ENCODE measurements at places on chromosomes 16 and 17. TPM values are rescaled to one million over a fixed set of nuclear protein-coding genes. Genes with fewer than 3 reads are reported as not detected.

GRCh38 chr17:77441130-77441920 is 300.6 kb downstream of the SEC14L1 start:
- no peak for DNase-seq

DNA sequence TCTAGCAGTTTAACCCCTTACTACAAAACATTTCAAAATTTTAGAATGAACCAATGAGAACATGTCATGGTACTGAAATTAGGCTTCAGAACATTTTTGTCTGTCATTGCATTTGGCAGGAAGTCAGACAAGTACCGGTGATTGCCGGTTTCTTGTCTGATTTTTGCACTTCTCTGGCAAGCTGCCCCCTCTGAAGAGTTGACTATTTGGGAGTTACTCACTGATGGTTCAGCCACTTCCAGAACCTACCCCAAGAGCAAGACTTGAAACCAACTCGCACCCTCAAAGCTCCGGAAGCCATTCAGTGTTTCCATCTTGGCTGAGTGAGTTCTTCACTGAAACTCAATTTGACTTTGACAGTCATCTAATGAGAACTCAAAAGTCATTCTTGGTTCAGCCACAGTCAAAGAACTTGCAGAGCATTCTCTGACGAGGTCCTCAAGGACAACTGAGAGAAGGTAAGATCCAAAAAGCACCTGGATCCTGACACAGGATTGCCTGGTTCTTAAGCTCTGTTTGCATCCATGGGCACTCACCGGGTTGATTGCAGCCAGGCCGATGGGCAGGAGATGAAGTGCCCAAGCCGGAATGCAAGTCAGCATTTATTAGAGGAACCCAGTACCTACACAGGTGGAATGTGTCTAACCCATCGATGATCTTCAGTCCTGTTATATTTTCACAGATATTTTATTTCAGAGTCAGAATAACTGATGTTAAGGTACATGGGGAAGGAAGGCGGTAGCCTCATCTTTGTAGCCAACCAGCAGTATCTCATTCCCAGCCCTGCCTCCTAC is 93.6 kb downstream of the USP22 start:
- no peak for DNase-seq

- DNase-seq = no peak
These were observed 79.0 kb upstream of the SMURF2 start for GRCh38 chr17:64741038-64741641.

DNA sequence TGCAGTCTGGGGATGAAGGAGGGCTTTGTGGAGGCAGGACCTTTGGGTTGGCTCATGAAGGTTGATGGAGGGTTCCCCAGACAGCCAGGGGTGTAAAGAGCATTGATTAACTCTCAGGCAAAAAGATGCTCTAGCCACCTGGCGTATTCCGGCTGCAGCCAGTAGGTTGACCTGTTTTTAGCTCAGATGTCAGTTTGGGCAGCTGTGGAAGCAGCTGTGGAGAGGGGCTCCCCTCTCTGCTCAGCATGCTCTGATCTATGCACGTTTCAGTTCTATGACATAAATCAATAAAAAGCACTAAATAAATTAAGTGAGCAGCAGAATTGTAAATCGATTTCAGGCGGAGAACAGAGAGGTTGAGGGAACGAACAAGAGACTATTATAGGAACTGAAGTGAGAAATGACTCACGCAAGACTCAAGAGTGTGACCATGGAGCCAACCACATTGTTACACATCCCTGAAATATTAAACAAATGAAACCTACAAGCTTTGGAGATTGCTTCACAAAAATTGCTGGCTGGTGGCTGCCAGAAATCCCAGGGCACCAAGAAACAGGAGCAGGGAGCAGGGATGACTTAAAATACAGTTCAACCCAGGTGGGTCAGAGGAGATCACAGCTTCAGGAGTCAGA is 111.9 kb downstream of the GSG1L start:
- DNase-seq = no peak

DNA sequence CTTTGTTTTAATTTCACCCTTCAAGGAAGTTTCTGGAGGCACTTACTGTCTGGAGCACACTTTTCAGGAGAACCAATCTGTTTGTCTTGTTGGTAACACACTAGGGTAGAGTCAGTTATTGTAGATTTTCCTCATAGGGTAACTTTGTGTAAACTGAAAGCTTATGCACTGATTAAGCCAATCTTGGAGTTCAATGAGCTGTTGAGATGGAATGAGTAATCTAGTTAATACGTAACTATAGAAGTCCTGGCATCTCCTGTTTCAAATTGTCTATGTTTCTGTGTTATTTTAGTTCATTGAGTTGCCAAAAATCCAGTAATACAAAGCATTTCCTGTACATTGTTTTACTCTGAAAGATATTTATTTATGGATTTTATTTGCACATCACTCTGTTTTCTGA is 111.6 kb upstream of the HAS3 start:
- DNase-seq = peak; percentile 82

GRCh38 chr17:64401941-64402340 is 11.3 kb upstream of the PECAM1 start:
- no peak for DNase-seq

DNA sequence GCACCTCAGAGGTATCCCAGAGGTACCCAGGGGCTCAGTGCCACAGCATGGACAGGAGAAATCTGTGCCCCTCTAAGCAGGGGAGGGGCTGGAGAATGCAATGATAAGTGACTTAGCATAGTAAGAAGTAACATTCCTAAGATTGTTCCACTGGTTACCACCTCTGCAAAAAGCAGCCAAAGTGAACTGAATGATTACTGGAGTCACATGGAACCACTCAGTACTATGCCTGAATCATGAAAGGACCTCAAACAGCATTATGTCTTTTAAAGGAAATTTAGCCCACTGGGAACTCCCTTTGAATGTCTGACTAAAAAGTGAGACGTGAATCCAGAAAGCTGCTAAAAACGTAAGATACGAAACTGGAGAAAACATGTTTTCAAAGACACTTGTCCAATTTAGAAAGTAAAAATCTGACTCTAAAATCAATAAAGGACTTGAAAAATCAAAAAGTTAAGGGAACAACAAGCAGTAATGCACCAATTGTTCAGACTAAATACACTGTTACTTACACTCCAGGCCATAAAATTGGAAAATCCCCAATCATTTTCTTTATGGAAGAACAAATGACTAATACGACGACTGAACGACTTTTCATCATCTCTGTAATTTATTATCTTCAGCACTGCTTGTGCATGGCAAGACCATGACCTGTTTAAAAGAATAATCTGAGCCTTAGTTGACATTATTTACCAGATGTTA is 38.6 kb downstream of the LITAFD start:
- no peak for DNase-seq

GRCh38 chr16:69566240-69566980 is 644 bp downstream of the NFAT5 start:
- peak; percentile 58 for DNase-seq

DNA sequence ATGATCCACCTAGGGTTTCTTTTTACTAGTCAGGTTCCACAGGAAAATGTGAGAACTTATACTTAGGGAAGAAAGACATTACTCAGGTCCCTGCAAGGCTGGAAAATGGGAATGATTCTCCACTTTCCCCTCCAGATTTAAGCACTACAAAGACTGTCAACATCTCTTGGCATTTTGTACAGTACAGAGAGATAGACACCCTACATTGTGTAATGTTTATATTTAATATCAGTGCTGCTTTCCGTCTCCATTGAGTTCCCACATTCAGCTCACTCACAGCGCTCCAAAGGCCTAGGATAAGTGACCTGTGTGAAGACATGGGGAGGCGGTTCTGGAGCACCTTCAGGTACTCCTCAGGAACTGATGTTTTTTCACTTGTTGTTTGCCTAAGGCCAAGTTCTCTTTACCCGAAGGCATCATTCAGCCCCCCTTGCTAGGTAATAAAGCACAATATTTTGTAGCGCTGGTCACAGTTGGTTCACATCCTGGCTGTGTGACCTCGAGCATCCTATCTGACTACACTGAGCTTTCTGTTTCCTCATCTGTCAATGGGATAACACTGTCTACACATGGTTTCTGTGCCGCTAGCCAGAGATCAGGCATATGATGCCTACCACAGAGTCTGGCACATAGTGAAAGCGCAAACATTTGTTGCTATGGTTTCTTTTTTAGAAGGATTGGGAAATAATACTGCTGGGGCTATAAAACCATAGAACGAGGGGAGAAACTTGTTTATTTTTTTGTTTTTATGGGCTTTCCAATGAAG is 226.6 kb downstream of the ZFHX3 start:
- no peak for DNase-seq

DNA sequence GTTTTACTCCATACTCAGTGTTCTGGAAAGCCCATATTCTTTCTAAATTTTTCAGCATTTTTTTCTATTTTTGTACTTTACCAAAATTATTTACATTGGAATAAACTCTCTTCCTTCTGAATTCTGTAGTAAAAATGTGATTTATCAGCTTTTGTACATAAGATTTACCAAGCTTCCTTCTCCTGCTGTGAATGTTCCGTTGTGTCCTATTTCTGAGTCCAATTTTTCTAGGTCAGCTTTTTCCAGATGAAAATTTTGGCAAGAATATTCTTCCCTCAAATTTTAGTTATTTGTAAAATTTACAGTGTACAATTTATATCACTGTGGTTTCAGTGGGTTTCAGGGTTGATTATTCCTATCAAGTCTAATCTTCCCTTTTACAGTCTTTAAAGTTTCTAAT is 27.5 kb downstream of the ASPA start:
- no peak for DNase-seq

DNA sequence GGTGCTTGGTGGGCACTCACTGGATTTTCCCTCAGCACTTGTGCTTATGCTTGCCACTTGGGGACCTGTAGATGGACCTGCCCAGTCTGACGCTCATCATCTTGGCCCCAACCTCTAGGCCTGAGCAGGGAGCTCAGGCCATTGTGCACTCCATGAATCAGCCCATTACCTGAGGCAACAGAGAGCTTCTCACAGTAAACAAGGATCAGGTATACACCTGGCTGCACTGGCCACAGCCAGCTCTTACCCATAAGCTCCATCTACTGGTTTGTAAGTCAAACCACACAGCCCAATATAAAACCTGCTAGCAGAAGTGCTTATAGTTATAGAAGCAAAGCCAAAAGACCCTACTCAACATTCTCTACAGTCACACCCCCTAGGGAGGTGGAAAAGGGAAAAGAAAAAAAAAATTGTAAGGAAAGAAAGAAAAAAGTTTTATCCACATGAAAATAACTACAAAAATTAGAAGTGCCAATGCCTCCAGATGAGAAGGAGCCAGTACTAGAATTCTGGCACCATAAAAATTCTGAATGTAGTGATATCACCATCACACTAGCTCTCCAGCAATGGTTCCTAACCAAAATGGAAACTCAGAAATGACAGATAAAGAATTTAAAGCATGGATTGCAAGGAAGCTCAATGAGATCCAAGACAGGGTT is 87.8 kb upstream of the CDH5 start:
- DNase-seq = no peak

DNA sequence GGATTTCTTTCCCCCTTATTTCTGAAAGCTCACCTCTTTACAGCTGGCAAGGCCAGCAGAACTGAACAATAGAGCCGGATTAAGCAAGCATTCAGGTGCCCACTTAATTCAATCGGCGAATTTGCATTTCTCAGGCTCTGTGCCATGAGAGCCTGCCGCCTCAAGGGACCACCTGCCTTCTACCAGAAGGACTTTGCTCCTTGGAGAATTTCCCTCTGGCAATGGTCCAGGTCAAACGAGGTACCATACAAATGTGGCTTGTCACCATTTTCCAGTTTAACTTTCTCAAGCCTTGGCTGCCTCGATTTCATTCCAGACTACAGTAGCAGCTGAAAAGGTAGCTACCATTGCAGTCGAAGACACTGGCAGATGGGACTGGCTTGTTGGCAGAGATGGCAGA is 534.0 kb downstream of the MAF start:
- no peak for DNase-seq

DNA sequence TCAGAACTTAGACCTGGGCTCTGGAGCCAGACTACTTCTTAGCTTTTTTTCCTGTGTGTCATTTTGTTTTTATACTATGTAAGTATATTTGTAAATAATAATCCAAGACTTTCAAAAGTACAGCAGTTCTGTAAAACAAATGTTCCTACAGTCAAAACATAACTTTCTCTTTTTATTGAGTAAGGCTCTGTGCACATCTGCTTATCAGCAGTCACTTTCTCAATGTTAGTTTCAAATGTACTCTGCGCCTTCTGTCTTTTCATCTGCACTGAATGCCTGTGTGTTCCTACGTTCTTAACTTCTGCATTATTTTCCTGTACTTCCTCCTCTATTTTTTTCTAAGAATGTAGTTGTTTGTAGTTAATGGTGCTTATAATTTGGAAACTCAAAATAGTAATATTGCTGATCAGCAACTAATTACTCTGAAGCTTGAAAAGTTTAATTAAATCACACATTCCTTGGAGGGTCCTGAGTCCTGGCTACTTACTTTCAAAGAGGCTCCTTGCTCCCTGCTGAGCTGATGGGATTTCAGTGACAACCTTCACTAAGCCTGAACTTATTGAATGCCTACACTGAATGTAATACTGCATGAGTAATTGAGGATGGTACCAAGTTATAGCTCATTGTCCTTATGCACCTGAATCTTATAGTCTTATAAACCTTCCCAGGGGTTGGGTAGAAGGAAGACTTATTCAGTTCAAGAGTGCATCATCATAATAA is 329.9 kb downstream of the KCNJ2 start:
- no peak for DNase-seq

- no peak for DNase-seq
These were observed 6.2 kb downstream of the MBTPS1 start for GRCh38 chr16:84110527-84110926.

DNA sequence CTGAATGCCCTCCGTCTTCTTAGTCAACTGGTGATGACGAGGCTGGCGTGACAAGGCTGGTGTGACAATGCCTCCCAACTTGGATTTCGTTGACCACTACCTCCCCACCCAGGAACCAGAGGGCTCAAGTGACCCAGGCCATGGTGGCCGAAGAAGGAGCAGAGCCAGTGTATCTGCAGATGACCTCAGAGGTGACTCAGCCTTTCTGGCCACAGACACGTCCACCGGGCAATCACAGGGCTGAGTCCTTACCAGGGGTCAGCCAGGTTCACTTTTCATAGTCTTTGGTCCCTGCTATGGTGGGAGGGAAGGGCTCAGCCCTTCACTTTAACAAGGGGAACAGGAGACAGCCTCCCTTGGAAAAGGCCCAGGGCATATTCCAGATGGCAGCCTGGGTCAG is 116.3 kb downstream of the MAF start:
- DNase-seq = no peak

Gene MYL11
- not detected for total RNA-seq

Gene HASPIN
- 7.8 TPM for total RNA-seq

Gene CLEC18A
- not detected for total RNA-seq

Gene CDRT15
- not detected for total RNA-seq

Gene SLC5A11
- total RNA-seq = 1.7 TPM

Gene MYH1
- total RNA-seq = not detected

Gene NOTUM
- total RNA-seq = 160 TPM

Gene PRSS36
- total RNA-seq = 1.1 TPM

Gene ZP2
- not detected for total RNA-seq

Measured in HepG2 (cell line).